Aorta (tissue), 5 donors: ENCODE measurements at places on chromosomes 1 and 21. TPM values are rescaled to one million over a fixed set of nuclear protein-coding genes. Genes with fewer than 3 reads are reported as not detected.
A peak's percentile ranks its signal among the peaks of the same experiment; 100 is the strongest.

DNA sequence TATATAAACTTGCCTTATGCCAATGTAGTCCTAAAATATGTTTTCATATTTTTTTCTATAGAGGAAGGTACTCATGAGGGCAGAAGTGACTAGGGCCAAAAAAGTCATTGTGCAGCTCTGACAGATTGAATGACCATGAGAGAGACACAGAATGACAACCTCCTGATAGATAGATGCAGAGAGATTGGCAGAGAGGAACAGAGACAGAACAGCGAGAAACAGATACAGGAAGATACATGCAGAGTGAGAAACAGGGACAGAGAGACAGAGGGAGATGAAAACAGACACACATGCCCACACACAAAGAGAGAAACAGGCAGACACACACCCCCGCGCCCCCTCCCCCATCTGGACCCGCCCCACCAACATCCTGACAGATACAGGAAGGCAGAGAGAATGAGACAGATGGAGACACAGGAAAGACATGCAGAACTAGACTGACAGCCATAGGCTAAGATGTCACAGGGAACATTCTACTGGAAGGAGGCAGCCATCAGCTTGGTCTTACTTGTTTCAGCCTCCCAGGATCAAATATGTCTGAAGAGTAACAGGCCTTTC lies 211.1 kb downstream of the ST6GALNAC3 start:
- no peak for DNase-seq
- H3K4me3 ChIP-seq = no peak overlapping the region
- no peaks in the 10 kb centered on the region for H3K36me3 ChIP-seq
- no peaks in the 10 kb centered on the region for H3K4me1 ChIP-seq
- H3K27me3 ChIP-seq = no peaks in the 10 kb centered on the region

DNA sequence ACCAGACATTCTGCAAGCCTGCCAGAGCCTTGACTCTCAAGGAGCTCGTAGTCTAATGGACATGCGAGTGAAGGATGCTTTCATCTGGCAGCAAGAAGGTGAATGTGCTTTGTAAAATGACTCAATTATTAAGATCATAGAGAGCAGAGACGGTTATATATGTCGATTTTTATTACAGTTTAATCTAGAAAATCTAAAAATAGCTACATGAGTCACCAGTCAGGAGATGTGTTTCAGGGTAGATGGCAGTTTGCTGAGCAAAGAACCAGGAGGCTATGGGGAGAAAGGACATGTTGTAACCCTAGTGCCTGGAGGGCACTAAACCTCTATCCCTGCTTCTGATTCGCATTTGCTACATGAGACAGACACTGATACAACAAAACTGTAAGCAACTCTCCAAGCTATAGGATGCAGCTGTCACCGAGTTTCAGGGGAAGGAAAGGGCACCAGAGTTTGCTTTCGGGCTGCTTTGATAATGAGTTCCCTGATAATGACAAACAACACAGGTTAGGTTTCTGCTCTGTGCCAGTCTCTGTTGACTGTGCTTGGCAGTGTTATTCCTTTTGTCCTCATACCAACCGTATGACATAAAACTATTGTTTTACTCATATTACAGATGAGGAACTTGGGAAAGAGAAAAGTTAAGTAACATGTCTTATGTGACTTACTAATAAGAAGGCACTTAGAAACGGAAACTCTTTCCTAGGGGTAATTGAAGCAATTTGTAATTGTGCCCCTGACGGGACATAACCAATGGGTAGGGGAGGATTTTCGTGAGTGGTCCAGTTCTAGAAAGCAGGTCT lies 43.2 kb downstream of the C1orf198 start:
- peak overlapping the region; percentile 94 for H3K27ac ChIP-seq
- no peak for DNase-seq
- H3K36me3 ChIP-seq = no peaks in the 10 kb centered on the region
- H3K27me3 ChIP-seq = no peaks in the 10 kb centered on the region

Gene SPATA1
- 2.7 TPM for total RNA-seq

Gene LMX1A
- 0.84 TPM for total RNA-seq

DNA sequence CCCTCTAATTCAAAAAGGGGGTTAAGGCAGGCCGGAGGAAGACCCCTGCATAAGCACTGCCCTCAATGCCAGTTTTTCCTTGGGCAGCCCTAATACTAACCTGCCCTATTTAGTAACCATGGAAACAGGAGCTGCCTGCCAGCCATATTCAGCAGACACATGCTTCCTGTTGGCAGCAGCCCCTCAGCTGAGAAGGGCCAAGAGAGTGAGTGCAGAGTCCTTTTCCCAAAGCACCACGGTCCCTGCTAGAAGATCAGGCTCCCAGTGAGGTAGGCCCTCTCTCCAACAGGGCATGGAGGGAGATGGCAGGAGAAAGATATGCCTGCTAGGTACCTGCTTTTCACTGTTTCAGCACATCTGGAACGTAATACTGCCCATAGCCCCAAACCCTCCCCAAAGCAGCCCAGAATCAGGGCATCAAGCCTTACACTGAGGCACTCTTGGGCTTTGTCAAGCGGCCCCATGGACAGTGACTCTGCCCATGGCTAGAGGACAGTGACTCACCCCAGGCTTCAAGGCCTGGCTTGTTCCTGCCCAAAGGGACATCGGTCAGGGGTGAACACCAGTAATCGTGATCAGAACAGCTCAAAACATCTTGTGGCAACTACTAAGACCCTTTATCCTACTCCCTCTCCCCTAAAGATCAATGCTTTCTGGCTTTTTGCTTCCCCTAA lies 64.5 kb downstream of the BCAR3 start:
- peak overlapping the region; percentile 81 for H3K27ac ChIP-seq
- DNase-seq = peak; percentile 86
- H3K4me3 ChIP-seq = no peak overlapping the region
- H3K4me1 ChIP-seq = peaks cover 2% of the 10 kb centered on the region
- no peaks in the 10 kb centered on the region for H3K27me3 ChIP-seq

DNA sequence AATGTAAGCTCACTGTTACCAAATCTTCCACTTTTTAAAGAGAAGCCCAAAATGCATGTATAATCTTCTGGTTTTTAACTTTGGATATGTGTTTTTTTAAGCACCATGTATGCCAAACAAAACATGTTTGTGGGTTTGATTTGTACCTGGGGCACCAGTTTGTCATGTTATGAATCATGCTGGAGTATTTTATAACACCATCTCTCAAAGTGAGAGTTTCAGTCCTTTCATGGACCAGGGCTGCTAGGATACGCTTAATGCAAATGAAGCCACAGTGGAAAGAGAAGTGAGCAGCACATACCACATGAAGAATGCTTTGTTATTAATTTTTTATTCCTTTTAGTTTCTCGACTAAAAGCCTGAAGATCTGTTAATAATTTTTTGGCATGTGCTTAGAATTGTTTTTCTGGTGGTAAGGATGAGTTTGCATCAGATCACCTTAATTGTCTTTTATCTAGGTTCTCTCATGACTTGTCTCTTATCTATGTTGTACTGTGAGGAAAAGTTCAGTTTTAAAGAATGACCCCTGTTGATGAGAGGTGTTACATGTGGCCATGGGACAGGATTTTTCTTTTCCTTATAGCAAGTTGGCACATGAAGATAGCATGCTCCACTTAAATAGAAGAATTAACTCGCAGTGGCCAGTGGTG lies 2.0 kb upstream of the RABGAP1L start:
- H3K36me3 ChIP-seq = no peaks in the 10 kb centered on the region
- no peak overlapping the region for H3K4me3 ChIP-seq
- H3K4me1 ChIP-seq = no peaks in the 10 kb centered on the region
- no peak for DNase-seq
- no peaks in the 10 kb centered on the region for H3K27me3 ChIP-seq

Gene SV2A
- total RNA-seq = 16.9 TPM

DNA sequence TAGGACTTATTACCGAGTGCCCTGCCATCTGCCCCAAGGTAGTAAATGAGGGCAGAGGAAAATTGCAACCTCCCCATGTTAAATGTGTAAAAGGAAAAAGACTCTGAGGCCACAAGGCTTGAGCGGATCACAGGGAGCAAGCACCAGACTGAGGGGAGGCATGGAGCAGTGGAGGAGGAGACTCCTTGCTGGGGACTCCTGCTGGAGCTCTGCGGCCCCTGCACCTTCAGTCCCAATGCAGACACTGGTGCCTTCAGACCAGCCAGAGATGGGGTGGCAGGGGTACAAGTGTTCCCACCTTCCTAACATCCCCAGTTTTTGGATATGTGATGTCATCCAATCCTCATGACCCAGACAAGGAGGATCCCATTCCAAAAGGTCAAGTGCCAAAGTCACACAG lies 128.4 kb upstream of the NGF start:
- H3K27me3 ChIP-seq = no peaks in the 10 kb centered on the region
- H3K4me1 ChIP-seq = no peaks in the 10 kb centered on the region
- DNase-seq = no peak
- no peaks in the 10 kb centered on the region for H3K36me3 ChIP-seq
- H3K27ac ChIP-seq = no peak overlapping the region
- no peak overlapping the region for H3K4me3 ChIP-seq

DNA sequence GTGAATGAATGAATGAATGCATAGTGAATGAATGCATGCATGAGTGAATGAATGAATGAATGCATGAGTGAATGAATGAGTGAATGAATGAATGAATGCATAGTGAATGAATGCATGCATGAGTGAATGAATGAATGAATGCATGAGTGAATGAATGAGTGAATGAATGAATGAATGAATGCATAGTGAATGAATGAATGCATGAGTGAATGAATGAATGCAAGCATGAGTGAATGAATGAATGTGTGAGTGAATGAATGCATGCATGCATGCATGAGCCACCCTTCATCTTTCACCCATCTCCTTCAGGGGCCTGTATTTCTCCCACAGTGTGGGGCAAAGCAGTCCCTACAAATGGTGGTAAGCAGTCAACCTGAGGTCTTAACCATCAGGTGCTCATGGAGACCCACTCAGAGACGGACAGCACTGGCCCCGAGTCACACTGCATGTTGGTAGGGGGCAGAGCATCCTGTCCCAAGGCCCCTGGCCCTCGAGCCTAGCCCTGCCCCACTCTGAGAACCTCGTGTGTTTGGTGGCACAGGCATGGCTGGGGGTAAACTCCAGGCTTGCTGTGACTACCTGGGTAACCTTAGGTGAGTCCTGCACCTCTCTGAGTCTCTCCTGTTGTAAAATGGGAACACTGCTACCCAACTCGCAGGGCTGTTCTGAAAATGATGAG lies 28.0 kb upstream of the PAX7 start:
- H3K4me3 ChIP-seq = no peak overlapping the region
- no peaks in the 10 kb centered on the region for H3K27me3 ChIP-seq
- no peak overlapping the region for H3K27ac ChIP-seq
- no peaks in the 10 kb centered on the region for H3K36me3 ChIP-seq
- no peaks in the 10 kb centered on the region for H3K4me1 ChIP-seq

GRCh38 chr1:172322219-172323061 lies 98.0 kb upstream of the C1orf105 start:
- no peak overlapping the region for H3K4me3 ChIP-seq
- peak overlapping the region; percentile 99 for H3K27ac ChIP-seq
- H3K27me3 ChIP-seq = no peaks in the 10 kb centered on the region
- peak; percentile 85 for DNase-seq
- peaks cover 3% of the 10 kb centered on the region for H3K4me1 ChIP-seq

Gene ARHGEF19
- 8.6 TPM for total RNA-seq

GRCh38 chr1:97138515-97139032 lies 417.0 kb downstream of the PTBP2 start:
- DNase-seq = no peak
- no peak overlapping the region for H3K4me3 ChIP-seq
- no peak overlapping the region for H3K27ac ChIP-seq
- H3K36me3 ChIP-seq = no peaks in the 10 kb centered on the region
- no peaks in the 10 kb centered on the region for H3K27me3 ChIP-seq

Gene NES
- total RNA-seq = 47.9 TPM

Gene TMOD4
- not detected for total RNA-seq

DNA sequence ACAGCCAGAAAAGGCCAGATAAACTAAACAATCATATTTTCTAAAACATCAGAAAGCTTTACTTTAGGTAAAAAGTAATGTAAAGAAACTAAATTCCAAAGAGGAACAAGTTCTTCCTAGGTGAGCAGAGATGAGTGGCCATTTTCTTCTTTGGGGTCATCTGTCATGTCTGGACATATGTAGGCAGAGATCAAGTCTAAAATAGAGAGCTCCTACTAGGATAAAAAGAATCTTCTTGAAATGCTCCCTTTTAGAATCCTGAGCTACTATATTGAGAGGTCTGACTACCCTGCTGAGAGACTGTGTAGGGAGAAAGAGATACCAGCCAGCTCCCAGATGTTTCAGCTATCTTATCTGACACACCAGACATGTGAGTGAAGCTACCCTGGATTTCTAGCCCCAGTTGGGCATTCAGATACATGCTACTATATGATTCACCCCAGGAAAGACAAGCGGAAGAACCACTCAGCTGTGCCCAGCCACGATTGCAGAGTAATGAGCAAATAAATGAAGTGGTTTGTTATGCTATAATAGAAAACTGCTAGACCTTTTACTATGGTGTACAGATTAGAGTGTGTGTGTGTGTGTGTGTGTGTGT lies 80.1 kb downstream of the TTLL7 start:
- H3K36me3 ChIP-seq = peaks cover 4% of the 10 kb centered on the region
- no peaks in the 10 kb centered on the region for H3K27me3 ChIP-seq
- no peak overlapping the region for H3K27ac ChIP-seq

Gene CD34
- 61.4 TPM for total RNA-seq
